Lower lobe of right lung (tissue), 2 donors: ENCODE measurements at places on chromosomes 2 and 18. TPM values are rescaled to one million over a fixed set of nuclear protein-coding genes. Genes with fewer than 3 reads are reported as not detected.

Gene TAF4B
- total RNA-seq = 2.8 TPM

- no peak for DNase-seq
- H3K36me3 ChIP-seq = peaks cover 16% of the 10 kb centered on the region
- no peaks in the 10 kb centered on the region for H3K4me1 ChIP-seq
- H3K4me3 ChIP-seq = no peak overlapping the region
These were observed 8.5 kb downstream of the ZNF2 start for GRCh38 chr2:95174031-95174542.

DNA sequence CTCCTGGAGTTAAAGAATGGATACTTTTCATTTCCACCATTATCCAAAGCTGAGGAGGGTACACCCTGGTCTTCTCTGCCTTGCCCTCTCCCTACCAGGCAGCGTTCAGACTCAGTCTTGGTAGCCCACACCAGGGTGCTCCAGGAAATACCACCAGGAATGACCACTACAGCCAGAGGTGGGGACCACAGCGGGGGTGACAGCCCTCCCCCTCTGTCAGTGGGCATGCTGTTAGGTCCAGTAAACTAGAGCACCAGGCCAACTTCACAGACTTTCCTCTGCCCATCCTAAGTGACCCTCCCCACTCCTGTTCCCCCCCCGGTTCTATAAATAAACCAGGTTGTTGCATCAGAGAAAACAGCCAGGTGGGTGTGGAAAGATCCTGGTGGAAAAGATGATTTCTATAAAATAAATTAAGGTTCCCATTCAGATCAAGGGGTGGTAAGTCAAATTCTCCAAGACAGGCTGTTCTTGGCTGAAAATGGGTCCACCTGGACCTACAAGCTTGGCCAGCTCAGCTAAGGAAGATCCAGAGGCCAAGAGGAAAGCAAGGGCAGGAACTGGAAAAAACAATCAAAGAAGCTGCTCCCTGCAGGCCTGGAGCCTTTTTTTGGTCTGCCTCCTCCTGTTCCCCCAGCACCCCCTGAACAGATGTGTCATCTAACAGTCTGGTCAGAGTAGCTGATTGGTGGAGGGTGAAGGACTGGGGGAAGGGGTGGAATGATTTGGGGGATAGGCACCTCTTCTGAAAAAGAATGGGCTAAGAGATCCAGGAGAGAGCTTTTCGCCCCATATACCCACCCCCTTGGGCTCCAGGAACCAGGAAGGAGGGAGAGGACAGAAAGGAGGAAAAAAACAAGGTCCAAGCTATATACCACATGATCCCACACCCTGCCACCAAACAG lies 2.3 kb downstream of the RAB11FIP5 start:
- peak overlapping the region; percentile 89 for H3K4me3 ChIP-seq
- DNase-seq = no peak
- peak overlapping the region; percentile 83 for H3K27ac ChIP-seq
- no peaks in the 10 kb centered on the region for H3K27me3 ChIP-seq
- H3K4me1 ChIP-seq = peaks cover 56% of the 10 kb centered on the region

- peaks cover 79% of the 10 kb centered on the region for H3K36me3 ChIP-seq
- H3K4me3 ChIP-seq = no peak overlapping the region
- no peaks in the 10 kb centered on the region for H3K27me3 ChIP-seq
- no peak overlapping the region for H3K27ac ChIP-seq
These were observed 36.7 kb downstream of the DYNC1I2 start for GRCh38 chr2:171723716-171724683.

GRCh38 chr2:62196278-62196901 lies 475 bp downstream of the B3GNT2 start:
- H3K27me3 ChIP-seq = no peaks in the 10 kb centered on the region
- H3K27ac ChIP-seq = peak overlapping the region; percentile 97
- peak; percentile 83 for DNase-seq
- peak overlapping the region; percentile 97 for H3K4me3 ChIP-seq
- H3K36me3 ChIP-seq = no peaks in the 10 kb centered on the region

DNA sequence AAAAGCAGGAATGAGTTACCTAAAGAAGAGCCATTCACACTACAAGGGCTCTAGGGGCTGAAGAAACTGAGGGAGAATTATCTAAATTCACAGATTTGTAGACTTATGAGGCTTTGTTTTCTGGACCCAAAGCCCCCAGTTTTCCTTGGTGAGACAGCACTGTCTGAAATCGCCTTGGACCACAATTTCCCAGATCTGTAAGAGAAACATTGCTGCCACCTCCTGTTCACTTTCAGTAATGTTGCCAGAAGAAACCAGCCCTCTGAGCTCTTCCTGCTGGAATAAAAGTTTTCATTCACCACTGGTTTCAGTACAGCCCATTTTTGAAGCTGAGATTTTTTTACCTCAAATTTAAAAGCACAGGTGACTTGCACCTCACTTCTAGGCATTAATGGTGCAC lies 169.2 kb downstream of the CDH20 start:
- H3K4me1 ChIP-seq = no peaks in the 10 kb centered on the region
- H3K4me3 ChIP-seq = no peak overlapping the region
- H3K27ac ChIP-seq = no peak overlapping the region
- peaks cover 5% of the 10 kb centered on the region for H3K27me3 ChIP-seq
- no peak for DNase-seq
- no peaks in the 10 kb centered on the region for H3K36me3 ChIP-seq

Gene SULT1C2
- 1.2 TPM for total RNA-seq

DNA sequence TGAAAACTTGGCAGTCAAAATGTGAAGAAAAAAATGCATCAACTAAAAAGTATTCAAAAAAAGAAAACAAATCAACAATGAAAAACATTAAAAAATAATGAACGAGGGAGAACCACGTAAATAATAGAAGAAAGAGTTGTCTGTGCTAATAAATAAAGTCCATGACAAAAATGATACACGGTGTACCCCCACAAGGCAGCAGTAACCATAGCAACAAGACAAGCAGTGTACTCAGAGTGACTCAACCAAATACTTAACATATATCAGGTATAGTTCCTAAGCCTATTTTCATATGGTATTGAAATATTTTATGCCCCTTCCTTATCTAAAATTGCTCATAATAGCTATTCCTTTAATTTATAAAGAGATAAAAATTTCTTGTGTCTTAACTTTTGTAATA lies 162.3 kb upstream of the TMEM200C start:
- no peaks in the 10 kb centered on the region for H3K36me3 ChIP-seq
- H3K27me3 ChIP-seq = no peaks in the 10 kb centered on the region
- no peak for DNase-seq
- no peak overlapping the region for H3K4me3 ChIP-seq
- no peaks in the 10 kb centered on the region for H3K4me1 ChIP-seq

DNA sequence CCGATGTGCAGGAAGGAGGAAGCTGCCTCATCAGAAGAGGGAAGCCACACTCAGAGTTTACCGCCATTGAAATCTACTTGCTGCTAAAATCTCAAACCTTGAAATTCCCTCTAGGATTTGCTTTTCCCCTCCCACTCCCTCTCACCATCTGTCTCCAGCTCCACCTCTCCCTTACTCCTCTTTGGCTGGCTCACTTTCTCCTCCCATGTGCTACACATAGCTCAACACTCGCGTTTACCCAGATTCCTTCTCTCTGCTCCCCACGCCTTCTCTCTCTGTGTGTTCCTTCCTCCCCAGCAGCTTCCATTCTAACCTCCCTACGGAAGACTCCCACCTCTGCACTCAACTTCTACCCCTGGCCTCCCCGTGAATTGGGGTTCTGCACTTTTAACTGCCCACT lies 143.1 kb downstream of the DNER start:
- H3K27ac ChIP-seq = no peak overlapping the region
- no peaks in the 10 kb centered on the region for H3K36me3 ChIP-seq
- no peak overlapping the region for H3K4me3 ChIP-seq

Gene IL1RL2
- not detected for total RNA-seq

- H3K4me3 ChIP-seq = no peak overlapping the region
These were observed 169.4 kb downstream of the EIPR1 start for GRCh38 chr2:3208179-3208578.

DNA sequence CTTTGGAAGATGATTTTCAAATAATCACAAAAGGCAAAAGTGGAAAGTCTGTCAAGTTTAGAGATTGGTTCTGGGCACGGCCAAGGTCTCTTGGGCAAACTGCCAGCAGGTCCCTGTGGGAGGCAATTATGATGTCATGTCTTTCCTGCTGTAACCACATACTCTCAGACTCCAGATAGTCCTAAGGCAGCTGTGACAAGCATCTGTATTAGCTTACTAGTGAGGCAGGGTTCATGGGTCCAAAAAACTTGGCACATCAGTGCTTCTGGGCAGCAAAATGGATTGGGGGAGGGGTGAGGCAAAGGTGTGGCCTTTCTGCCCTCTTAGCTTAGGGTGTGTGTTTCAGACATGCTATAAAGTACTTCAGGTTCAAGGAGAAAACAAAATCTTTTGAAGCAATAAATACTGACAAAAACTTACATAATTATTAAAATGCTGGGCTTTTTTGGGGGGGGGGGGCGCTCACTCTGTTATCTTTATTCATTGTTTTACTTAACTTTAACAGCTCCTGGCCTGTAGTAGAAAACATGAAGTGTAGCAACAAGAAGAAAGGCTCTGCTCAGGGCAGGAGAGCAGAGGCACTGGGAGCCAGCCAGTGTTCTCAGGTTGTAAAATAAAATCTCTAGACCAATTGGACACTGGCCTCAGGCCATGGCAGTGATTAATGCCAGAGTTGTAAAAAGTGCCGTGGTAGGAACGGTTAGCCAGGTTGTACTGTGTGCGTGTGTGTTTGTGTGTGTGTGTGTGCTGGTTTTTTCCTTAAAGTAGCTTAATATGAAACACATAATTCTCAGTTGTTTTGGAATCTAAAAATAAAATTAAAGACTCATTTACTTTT lies 14.3 kb upstream of the TANC1 start:
- H3K4me1 ChIP-seq = peaks cover 16% of the 10 kb centered on the region
- peak overlapping the region; percentile 14 for H3K27ac ChIP-seq
- H3K36me3 ChIP-seq = no peaks in the 10 kb centered on the region
- DNase-seq = peak; percentile 65
- no peaks in the 10 kb centered on the region for H3K27me3 ChIP-seq

GRCh38 chr18:24763765-24764513 lies 303.5 kb downstream of the HRH4 start:
- H3K4me1 ChIP-seq = no peaks in the 10 kb centered on the region
- no peaks in the 10 kb centered on the region for H3K36me3 ChIP-seq
- no peak overlapping the region for H3K4me3 ChIP-seq

Gene ADD2
- 2.1 TPM for total RNA-seq
